ENCODE measurements at places on chromosomes 5 and 9.

- no peak for DNase-seq
Measured at GRCh38 chr9:122001491-122002201, 91.5 kb downstream of the TTLL11 start.

DNA sequence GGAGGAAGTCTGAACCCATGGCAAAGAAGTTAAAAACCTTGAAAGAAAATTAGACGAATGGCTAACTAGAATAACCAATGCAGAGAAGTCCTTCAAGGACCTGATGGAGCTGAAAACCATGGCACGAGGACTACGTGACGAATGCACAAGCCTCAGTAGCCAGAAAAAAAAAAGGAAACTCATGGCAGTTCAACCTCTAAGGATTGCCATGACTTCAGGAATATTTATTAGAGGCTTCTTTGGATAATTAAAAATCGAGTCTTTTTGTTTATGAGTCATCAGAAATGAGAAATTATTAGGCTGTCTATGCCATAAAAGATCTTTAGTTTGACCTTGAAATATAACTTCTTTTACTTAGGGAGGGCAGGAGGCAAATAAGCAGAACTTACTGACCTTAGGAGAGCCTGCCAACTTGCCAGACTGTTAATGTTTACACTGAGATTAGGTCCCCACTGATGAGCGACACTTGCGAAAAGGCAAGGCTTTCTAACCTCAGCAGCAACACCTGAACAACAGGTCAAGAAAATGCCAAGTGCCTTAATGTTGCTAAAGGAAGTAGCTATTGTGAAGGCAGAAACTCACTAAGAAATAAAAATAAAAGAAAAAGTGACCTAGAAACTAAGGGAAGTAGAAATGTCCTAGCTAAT, 55.2 kb upstream of the TUSC1 start:
- DNase-seq, result no peak

GRCh38 chr5:96569332-96569731, 92.8 kb upstream of the CAST start:
- DNase-seq, result no peak

DNA sequence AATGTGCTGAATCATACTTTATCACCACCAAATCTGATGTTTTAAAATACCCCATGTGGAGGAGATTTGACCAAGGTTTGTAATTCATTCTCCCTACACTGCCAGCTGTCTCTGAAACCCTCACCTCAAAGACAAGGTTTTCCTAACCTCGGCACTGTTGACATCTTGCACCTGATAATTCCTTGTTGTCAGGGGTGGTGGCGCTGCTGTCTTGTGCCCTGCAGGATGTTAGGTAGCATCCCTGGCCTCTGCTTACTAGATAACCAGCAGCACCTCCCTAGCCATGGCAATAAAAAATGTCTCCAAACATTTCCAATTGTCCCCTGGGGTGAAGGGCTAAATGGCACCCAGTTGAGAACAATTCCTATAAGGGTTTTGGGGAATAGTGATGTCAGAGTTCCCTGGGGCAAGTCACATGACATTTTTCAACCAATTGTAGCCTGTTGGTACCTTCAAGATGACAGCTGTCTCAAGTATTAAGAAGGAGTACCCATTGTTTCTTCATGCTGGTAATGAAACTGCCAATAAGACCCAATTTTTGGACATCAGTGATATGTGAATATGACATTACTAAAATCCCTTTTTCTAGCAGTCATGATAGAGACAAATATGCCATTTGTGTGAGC, 160.6 kb upstream of the PLCXD3 start:
- no peak for DNase-seq

DNA sequence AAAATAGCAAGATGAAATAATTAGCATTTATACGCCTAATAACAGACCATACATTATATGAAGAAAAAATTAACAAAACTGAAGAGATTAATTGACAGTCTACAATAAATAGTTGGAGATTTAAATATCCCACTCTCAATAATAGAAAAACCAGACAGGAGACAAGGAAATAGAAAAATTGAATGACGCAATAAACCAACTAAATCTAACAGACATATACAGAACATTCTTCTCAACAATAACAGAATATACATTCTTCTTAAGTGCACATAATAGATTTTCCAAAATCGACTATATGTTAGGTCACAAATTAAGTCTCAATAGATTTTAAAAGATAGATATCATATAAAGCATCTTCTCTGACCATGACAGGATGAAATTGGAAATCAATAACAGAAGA, 25.6 kb upstream of the RNF180 start:
- DNase-seq, result no peak

- peak; percentile 58 for DNase-seq
Measured at GRCh38 chr9:91954841-91955471, 4.9 kb upstream of the ROR2 start.

- DNase-seq, result no peak
Measured at GRCh38 chr5:107472620-107473064, 198.1 kb downstream of the EFNA5 start.

DNA sequence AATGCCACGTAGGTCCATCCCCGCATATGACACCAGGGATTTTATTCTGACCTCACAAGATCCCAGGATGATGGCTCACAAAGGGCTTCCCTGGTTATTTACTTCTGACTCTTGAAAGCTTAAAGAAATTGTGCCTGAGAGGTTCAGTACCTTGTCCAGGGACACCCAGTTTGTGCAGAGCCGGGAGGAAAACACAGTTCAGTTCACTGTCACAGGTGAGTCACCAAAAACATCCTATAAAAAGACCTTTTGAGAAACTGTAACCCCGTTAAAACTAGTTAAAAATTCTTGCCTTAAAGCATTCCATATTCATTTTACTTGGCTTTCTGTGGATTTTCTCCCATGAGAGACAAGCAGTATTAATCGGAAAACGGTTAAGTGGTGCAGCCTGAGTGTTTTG, 56.6 kb downstream of the ZNF510 start:
- no peak for DNase-seq

DNA sequence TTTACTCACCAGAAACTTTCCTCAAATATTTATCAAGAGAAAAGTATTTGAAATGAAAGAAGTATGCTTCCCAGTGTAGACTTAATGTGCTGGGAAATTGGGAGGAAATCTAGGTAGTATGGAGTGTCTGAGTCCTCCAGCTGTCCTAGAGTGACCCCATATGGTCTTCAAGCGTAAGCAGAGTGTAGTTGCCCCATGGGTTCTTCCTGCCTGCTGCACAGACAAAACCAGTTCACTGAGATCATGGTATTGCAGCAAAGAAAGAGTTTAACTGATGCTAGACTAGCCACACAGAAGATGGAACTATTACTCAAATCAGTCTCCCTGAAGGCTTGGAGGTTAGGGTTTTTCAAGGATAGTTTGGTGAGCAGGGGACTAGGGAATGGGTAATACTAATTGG, 114.9 kb upstream of the PRLR start:
- DNase-seq, result no peak

- no peak for DNase-seq
Measured at GRCh38 chr9:11312966-11313365, 700.2 kb upstream of the PTPRD start.

DNA sequence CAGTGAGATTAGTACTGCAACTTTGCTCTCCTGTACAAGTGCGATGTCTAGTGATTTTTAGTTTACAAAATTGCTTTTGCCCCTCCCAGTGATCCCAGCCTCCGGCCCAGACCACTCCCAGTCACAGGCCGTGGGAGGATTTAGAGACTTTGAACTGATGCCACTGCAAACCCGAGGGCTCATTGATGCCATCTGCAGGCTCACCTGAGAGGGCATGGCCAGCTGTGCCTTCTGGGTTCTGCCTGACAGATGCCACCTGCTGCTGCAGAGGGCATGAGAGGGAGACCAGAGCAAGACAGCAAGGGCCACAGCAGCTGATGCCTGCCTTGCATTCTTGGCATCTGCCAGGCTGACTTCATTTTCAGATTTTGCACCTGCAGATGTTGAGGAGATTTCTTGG, 593.8 kb downstream of the CDK5RAP2 start:
- DNase-seq, result no peak

GRCh38 chr5:107422494-107422893, 248.2 kb downstream of the EFNA5 start:
- no peak for DNase-seq

GRCh38 chr5:1299961-1300360, 5.1 kb upstream of the TERT start:
- DNase-seq, result no peak

DNA sequence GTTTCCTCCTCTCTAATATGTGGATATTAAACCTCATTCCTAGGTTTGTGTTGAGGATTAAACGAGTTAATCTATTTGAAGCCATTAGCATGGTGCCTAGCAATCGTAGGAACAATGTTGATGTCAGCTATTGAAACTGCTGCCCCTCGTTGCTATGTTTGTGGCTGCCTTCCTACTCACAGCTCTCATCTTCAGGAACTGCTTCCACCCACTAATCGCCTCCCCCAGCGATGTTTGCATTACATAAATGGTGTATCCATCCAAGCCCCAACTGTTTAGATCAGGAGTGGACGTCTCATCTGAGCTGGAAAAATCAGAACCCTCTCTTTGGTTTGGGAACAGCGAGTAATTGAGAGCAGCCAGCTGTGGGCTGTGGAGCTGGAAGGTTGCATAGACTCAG, 416.6 kb downstream of the ARHGEF28 start:
- DNase-seq, result no peak

DNA sequence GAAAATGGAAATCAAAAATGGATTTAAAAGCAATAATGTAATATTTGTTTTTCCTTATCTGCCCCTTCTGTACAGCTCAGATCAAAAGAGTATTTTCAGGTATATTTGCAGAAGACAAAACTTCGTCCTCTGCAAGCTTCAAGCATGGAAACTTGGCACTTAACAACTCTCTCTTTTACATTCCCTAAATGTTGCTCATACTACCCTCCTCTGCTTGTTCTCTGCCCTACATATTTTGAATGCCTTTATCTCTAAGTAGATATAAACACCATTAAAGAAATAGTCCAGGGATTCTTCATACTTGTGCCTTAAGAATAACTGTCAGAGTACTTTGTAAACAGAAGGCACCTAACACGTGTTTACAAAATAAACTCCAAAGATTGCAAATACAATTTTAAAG, 19.2 kb upstream of the SMC2 start:
- no peak for DNase-seq

DNA sequence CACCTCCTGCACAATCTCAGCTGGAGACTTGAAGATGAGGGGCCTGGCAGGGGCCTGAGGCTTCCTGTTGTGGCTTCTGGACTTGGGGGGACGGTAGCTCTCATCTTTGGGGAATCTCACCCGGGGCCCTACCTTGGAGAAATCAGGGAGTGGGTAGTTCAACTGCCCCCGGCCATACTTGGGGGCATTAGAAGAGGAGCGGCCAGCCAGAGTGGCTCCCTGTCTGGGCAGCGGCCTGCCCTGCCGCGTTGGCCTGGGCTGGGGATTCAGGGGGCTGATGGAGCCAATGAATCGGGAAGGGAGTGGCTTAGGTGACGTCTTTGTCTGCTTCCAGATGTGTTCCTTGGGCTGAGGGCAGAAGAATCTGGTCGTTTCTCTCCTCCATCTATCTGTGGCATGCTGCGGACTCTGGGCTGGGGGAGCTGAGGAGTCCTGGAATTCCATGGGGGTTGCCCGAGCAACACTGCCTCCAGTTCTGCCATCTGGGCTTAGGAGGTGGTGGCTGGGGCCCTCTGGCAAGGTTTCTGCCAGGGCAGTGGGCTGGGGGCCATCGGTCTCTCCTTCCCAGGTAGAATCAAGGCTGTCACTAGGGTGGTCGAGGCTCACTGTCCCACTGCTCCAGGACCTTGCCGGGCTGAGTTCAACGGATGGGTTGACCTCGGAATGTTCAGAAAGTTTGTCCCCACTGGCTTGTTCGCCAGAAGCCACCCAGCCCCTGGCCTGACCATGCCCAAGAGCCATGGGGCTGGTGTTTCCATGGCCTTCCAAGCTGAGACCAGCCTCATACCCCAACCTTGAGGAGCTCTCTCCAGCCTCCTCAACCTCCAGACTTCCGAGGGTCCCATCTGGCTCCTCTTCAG, 11.0 kb downstream of the AKNA start:
- DNase-seq, result no peak

DNA sequence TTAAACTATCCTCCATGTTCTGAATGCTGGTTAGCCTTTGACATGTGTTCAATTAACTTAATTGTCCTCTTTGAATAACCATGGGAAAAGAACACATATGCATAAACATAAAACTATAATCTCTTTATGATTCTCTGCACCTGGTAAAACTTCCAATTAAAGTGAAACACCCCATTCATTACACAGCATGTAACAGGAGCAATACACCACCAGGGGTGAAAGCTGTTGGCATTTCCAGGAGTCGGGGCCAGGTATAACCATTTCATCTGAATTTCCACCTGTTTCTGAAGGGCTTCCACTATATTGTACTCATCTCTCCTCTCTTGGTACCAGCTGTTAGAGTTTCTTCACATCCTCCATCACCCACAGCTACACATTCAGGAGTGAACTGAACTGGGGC, 303.8 kb downstream of the EDIL3 start:
- DNase-seq, result no peak
